ENCODE measurements at places on chromosomes 6 and 20.

- no peak for DNase-seq
These were observed 102.0 kb downstream of the ERMARD start for GRCh38 chr6:169853196-169854082.

DNA sequence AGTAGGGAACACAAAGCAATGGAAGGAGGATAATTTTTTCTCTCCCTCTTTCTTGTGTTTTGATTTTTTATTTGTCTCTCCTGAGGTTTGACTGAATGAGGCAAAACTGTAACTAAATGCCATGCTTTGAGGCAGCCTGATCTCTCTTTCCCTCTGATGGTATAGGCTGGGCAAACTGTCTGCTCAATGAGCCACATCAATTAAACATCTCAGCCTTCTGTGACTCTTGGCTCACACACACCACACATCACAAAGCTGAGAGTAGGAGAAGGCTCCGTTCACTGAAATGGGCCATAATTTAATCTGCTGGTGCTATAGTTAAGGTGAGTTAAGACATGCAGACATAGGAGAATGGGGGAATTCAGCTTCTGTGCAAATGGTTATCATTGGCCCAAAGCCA is 28.1 kb upstream of the SCGN start:
- DNase-seq, result no peak

DNA sequence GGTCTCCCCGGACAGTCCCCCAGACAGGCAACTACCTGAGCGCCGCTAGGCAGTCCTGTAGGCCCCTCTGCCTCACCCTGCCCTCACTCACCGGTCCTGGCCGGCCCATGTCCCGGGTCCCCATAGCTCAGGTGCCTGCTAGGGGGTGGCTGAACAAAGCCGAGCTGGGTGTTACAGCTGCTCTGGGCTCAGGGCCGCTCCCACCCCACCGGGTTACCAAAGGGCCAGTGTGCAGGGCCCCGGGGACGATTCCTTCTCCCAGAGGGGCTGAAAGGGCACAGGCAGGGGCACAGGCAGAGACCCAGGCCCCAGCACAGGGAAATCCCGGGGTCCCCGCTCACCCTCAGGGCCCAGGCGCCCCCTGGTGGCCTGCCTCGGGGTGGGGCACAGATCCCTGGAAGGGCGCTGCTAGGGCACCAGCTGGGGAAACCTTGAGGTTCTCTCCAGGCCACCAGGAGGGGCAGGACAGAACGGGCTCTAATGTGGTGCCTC is 118.4 kb downstream of the GRM4 start:
- no peak for DNase-seq

DNA sequence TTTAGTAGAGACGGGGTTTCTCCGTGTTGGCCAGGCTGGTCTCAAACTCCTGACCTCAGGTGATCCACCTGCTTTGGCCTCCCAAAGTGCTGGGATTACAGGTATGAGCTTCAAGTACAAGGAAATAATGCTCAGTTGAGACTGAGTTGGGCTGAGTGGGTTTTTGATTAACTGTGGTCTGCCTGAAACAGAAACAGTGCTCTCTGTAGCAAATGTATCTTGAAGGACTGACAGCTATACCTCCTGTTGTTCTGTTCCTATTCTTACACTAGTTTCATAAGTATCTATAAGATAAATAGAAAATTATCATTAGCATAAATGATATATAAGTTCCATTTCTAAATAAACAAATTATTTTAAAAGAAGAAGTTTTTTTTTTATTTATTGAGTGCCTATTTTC is 142.8 kb upstream of the PTPRK start:
- DNase-seq, result no peak

- DNase-seq, result no peak
These were observed 460.4 kb upstream of the SOX4 start for GRCh38 chr6:21132856-21133838.

DNA sequence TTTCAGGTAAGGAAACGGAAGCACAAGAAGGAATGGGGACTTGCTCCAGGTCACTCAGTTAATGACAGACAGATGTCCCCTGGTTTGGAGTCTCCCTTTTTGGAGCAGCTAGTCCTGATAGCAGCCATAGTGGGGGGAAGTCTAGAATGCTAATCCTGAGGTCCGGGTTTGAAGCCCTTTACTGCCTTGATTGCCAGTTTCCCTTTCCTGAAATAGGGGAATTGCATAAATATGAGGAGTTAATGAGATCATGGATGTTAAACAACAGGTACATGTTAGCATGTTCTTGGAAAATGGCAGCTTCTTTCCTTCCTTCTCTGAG is 341 bp upstream of the TTPAL start:
- no peak for DNase-seq

GRCh38 chr6:131728296-131728939 is 17.6 kb upstream of the CTAGE9 start:
- DNase-seq, result no peak

Measured in pons (tissue), 1 donor.